ENCODE measurements at places on chromosomes 2 and 18. TPM values are rescaled to one million over a fixed set of nuclear protein-coding genes. Genes with fewer than 3 reads are reported as not detected.

The CDCA7 gene
- 0.08 TPM for total RNA-seq

The CFAP210 gene
- 0.08 TPM for total RNA-seq

- H3K27me3 ChIP-seq: no peaks in the 10 kb centered on the region
- H3K4me3 ChIP-seq: no peak overlapping the region
- no peaks in the 10 kb centered on the region for H3K4me1 ChIP-seq
- no peak for DNase-seq
- no peak overlapping the region for H3K27ac ChIP-seq
- H3K36me3 ChIP-seq: no peaks in the 10 kb centered on the region
These were observed 40.3 kb downstream of the NRXN1 start for GRCh38 chr2:50991602-50992001.

GRCh38 chr2:195602687-195603086, 54.3 kb upstream of the SLC39A10 start:
- no peaks in the 10 kb centered on the region for H3K36me3 ChIP-seq
- no peaks in the 10 kb centered on the region for H3K4me1 ChIP-seq
- H3K27me3 ChIP-seq: no peaks in the 10 kb centered on the region
- DNase-seq: no peak
- no peak overlapping the region for H3K27ac ChIP-seq
